ENCODE measurements at places on chromosomes 3 and 15.

GRCh38 chr3:60669636-60670035, 581.6 kb downstream of the FHIT start:
- no peak for DNase-seq

GRCh38 chr15:74725225-74725774, at the start of gene CYP1A1:
TSS of gene CYP1A1 (minus strand) at chr15:74725528. CDS start at chr15:74723097, 2,431 bp downstream.
- no peak for DNase-seq

GRCh38 chr15:49817100-49817499, 196.3 kb downstream of the DTWD1 start:
- no peak for DNase-seq

- no peak for DNase-seq
These were observed 64.7 kb downstream of the ATP2B2 start for GRCh38 chr3:10440684-10441083.

DNA sequence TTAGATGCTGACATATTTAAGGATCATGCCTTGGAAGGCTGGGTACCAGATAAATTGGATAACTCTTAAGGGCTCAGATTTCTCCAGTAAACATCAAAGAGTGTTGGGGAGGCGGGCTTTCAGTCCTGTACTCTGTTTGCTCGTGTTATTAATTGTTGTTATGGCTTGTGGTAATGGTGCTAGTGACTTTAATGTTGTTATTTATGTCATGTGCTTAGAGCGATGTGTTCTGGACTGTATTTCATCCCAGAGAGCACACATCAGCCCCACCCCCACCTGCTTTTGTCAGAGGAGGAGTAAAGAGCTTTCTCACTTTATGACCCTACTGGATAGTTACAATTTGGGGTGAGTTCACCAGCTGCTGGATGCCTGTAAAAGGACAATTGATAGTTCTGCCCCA, 386.3 kb downstream of the EPHB1 start:
- DNase-seq, result no peak

DNA sequence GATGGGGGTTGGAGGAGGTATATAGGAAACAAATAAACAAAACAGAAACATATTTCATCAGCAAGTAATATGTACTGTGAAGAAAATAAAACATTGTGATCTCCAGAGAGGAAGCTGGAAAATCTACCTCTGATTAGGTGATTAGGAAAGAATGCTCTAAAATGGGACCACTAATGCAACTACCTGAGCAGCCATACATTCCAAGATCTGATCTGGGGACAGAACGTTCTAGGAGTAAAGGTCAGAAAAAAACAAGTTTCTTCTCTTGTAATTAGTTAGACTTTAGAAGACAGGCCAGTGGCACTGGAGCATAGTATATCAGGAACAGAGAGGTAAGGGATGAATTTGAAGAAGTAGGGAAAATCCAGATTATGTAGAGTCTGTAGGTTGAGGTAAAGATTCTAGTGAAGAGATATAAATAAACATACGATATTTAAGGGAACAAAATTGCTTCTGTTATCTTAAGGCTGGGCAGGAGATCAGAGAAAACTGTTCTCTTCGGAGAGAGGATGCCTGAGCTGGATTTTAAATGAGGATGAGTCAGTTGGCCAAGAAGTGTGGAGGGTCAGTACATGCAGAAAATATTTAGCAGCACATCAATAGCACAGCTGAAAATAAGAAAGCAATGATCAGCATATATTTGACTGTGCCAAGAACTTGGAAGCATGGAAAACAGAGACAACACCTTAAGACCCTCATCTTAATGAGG, 429.5 kb downstream of the NLGN1 start:
- DNase-seq, result no peak

DNA sequence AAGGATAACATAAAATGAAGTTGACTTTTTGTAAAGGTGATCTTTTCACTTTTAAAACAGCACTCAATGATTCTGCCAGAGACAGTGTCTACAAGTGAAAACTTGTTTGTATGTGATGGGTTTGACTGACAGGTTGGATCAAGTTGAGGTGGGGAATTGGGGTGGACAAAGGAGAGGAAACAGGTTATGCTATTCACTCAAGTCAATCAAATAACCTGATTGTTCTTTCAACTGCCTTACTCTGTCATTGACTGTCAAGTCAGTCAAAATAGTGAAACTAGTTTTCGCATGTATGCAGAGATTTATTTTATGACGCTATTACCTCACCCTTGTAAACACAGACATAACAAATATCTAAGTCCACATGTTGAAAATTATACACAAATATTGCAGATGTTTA, 187.7 kb downstream of the ROBO2 start:
- DNase-seq, result no peak

DNA sequence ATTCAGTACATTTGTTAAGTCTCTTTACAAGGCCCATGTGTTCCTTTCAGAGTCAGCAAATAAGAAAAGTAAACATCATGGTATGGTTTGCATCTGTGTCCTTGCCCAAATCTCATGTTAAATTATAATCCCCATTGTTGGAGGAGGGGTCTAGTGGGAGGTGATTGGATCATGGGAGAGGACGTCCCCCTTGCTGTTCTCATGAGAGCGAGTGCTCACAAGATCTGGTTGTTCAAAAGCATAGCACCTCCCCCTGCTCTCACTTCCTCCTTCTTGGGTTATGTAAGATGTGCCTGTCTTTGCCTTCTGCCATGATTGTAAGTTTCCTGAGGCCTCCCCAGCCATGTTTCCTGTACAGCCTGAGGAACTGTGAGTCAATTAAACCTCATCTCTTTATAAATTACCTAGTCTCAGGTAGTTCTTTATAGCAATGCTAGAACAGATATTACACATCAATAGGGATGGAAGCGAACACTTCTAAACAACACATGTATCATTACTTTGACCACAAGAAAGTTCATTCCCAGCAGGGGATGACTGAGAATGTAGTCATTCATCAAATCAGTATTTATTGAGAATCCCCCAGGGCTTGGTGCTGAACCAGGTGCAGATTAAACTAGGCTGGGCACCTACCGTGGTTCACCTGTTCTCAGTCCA, 4.1 kb downstream of the EFCAB12 start:
- no peak for DNase-seq

GRCh38 chr3:191292243-191293015, 36.8 kb upstream of the CCDC50 start:
- DNase-seq, result no peak

DNA sequence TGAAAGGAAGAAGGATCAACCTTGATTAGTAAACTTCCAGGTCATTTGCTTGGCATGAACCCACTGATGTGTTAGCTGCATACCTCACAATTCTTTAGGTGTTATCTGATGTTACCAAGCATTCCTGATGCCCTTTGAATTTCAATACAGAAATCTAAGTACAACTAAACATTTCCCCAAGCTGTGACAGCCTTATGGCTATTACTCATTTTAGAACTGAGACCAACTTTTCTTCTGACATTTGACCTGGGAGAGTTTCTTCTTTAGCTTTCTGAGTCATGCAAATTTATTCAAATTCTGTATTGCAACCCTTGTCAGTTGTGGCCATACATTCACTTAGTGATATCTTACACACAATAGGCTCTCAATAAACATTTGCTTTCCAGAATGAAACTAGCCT, 124.3 kb downstream of the TIGIT start:
- DNase-seq, result no peak

DNA sequence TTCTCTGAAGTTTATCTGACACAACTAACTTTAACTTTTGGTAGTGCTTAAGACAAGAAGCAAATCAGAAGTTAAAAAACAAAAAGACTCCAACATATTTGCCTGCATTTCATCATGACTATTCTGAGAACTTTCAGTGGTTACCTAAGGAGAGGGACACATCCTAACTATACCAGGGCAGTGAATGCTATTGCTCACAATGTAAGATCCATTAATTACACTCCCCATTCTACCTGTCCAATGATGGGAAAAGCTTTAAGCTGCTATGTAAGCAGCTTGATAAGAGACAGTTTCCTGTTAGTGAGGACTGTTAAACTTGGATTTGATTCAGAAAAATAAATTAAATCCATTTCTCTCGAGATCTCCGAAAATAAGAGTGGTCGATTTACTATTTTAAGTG, 37.5 kb downstream of the SERPINI1 start:
- no peak for DNase-seq
